NCI-H2081 treated with DMSO at 0.1 percent for 48 hours (cell line): ENCODE measurements at places on chromosomes 6 and 20.

DNA sequence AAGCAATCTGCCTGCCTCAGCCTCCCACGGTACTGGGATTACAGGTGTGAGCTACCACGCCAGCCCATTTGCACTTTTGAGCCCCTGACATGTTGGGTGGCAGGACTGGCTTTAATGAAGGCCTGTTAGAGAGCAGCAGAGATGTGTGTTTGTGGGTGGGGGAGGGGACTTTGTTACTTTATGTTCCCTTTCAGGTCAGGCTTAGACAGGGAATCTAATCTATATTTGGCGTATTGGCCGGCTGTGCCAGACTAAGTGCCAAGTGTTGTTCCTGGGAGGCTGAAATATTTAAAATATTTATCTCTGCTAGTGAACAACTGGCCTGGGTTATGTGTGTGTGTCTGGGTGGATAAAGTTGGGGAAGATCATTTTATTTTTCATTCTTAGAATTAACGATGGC lies 6.1 kb downstream of the GMPR start:
- no peak for DNase-seq

DNA sequence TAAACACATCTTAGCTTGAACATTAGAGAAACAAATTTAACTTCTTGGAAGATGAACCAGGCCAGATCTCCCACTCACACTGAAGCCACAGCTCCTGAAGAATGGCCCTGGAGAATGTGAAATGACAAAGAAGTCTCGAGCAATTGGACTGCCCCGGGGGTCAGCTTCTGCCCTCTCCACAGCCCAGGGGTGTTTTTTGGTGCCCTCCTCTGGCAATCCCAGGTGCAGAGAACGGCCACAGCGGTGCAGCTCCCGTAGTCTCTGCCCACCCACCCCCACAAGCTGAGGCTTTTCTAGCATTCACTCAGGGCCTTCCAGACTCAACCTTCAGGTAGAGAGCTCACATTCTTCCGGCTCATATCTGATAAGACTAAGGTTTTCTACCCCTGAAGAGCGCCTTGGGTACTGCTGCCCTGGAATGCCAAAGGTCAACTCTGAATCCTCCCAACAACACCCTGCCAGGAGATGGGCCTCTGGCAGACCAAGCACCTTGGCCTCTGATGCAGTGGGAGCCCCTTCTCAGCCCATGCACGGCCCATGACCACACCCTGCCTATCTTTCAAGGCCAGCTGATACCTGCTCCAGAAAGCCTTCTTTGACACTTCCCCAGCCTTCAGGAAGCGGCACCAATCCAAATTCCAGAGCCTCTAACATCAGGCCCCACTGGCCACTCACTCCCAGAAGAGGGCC lies 208.3 kb downstream of the SYNDIG1 start:
- no peak for DNase-seq

DNA sequence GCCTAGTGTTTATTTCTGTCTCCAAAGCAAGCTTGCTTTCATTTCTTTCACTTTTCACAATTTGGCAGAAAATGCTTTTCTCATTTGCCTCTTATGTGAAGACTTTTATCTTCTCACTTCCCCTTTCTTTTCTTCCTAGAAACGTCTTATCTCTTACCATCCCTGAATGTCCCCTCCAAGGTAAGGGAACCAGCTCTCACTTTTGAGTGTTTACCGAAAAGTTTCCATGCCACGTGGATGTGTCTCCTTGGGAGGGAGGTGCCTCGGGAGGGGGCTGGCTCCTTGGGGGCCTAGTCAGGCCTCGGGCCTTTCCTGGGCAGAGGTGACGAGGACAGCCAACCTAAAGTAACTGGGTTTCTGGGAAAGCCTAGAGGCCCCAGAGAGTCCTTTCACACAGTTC lies 127.4 kb downstream of the CD24 start:
- DNase-seq: no peak

- no peak for DNase-seq
These were observed 182.5 kb upstream of the HDAC2 start for GRCh38 chr6:114153448-114153847.

GRCh38 chr6:95408111-95408510 lies 169.2 kb upstream of the MANEA start:
- no peak for DNase-seq

DNA sequence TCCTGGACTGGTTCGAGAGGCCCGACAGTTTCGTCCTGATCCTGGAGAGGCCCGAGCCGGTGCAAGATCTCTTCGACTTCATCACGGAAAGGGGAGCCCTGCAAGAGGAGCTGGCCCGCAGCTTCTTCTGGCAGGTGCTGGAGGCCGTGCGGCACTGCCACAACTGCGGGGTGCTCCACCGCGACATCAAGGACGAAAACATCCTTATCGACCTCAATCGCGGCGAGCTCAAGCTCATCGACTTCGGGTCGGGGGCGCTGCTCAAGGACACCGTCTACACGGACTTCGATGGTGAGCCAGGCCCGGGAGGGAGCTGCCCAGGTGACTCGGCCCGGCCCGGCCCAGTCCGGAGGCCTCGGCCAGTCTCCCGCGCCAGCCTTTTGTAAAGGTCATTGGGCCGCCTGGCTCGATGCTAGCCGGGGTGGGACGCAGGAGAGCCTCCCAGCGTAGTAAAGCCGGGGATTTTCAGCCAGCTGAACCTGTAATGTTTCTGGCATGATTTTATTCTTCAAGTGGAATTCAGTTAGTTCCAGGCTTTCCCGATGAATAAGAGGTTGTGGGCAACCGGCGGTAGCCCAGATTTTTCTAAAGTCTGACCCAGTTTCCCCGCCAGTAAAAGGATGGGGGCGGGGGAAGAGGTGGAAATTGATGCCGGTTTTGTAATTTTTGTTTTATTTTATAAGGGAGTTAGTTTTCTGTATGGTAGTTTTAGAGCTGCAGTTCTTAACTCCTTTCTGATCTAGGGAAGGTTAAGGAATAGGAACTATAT lies 1.4 kb downstream of the PIM1 start:
- DNase-seq: no peak

DNA sequence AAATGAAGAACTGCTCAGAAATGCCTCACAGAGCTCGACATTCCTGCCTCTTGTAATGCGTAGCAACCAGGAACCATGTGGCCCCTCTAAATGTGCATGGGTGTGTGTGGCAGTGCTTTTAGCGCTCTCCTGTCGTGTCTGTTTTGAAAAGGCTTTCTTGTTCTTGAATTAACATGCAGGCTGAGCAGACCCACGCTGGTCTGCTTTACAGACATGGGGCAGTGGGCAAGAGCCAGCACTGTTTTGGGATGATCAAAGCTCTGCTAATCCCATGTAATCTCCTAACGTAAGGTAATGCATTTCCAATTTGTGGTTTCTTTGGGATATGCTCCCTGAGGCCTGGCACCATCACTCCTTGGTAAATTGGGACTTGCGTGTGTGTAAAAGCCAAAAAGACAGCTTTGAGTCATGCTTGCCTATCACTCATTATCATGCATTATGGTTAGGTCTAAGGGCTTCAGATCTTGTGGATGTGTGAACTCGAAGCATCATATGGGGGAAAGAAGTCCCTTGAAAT lies 11.8 kb downstream of the RIPOR2 start:
- DNase-seq: no peak

GRCh38 chr6:154868143-154868594 lies 126.9 kb upstream of the TIAM2 start:
- no peak for DNase-seq

DNA sequence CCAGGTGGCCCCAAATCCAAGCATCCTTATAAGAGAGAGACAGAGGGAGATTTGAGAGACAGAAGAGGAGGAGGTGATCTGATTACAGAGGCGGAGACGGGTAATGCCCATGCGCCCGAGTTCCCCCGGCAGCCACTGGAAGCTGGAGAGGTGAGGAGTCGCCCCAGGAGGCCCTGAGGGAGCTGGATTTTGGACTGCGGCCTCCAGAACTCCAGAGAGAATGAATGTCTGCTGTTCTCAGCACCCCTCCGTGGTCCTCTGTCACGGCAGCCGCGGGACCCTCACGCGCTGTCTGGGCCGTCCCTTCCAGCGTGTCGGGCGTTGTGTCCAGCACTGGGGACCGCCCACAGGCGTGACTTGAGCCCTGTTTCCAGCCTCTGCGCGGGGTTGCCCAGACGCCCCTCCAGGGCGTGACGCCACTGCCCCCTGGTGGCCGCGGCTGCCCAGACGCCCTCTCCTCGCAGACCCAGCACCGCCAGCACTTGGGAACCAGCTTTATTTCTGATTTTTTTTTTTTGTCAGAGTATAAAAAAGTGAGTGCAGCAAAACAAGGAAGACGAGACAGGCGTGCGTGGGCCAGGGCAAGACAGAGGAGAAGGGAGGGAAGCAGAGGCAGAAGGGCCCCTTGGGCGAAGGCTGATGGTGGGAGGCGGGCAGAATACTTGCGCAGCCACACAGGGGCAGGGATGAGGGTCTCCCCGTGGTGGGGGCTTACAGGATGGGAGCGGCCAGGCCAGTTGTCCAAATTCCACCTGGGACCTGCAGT lies 4.1 kb upstream of the ZNF512B start:
- peak; percentile 12 for DNase-seq

DNA sequence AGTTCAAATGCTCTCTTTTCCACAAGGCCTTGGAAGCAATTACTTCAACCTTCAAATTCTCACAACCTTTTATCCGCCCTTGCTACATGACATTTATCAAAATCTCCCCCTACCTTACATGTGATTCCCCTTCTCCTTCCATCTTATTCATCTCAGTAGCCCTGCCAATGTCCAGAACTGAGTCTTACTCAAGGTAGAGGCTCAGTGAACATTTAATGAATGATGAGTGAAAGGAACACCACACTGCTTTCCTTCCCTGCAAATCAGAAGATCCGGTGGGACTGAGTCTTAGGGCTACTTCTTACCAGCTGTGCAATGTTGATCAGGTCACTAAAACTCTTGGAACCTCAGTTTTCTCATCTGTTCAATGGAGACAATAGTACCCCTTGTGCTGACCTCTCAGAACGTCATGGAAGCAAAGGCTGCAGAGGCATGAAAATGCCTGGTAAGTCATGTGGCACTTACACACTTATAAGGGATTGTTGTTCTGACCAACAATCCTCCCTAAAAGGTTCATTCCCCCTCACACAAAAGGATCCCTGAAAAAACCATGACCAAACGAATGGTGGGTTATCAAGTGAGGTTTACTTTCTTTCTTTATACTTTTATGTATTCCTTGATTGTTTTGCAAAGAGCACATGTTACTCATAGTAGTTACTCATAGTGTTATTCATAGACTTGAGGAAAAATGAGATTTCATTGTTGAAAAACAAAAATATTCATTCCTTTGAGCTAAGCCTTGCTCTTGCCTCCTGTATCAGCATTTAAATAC lies 6.5 kb downstream of the MDGA1 start:
- DNase-seq: no peak

- DNase-seq: no peak
These were observed 69.3 kb downstream of the IMPG1 start for GRCh38 chr6:76003113-76003512.

DNA sequence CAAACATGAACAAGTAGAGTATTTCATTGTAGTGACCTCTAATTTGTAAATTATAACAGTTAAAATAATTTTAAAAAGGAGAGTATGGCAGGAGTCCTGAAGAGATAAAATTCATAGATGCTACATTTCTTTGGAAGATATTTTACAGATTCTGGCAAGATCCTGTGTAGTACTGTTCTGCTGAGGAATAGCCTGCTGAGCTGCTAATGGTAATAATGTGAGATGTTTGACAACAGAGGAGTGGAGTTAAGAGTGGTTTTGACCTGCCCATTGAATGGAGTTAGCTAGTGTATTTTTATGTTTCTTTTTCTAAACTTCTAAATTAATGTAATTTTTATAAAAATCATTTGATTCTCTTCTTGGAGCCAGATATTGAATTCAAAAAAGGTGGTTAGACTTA lies 11.8 kb downstream of the CLVS2 start:
- DNase-seq: no peak
